ENCODE measurements at places on chromosomes 4 and X. TPM values are rescaled to one million over a fixed set of nuclear protein-coding genes. Genes with fewer than 3 reads are reported as not detected.

DNA sequence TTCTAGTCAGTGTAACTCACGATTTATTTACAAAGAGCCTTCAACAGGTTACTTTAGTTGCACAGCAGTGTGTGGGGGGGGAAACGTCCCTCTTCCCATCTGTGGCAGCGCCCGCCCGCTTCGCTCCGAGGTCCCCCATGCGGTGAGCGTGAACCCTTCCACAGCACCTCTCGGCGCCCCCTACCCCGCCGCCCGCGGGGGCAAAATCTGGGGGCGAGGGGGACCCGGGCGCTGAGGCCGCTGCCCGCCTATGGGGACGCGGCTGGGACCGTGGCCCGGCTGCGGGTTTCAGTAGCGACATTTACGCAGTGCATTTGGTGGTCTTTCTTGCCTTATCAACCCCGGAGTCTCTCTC lies 6.4 kb downstream of the NKX6-1 start:
- DNase-seq: peak; percentile 74

The SPANXA1 gene
- total RNA-seq: not detected

GRCh38 chr4:3470244-3471097 lies 7.4 kb downstream of the DOK7 start:
- DNase-seq: no peak

GRCh38 chr4:162010362-162010761 lies 153.4 kb downstream of the FSTL5 start:
- DNase-seq: no peak

DNA sequence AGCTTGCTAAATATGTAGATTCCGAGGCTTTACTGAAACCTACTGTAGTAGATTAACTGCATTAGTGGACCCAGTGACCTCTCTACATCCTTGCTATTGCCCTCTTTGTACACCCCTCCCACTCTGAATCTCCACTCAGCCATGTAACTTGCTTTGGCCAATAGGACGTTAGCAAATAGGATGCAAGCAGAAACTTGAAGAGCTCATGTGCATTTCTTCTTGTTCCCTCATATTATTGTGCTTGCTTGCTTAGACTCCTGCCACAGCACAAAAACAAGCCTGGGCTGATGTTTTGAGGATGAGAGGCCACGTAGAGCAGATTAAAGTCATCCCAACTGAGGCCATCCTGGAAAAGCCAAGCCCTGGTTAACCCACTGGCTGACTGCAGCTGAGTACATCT lies 147.9 kb downstream of the HS6ST2 start:
- DNase-seq: no peak

- no peak for DNase-seq
These were observed 53.6 kb downstream of the PAQR3 start for GRCh38 chr4:78885598-78885997.

The QRFPR gene
- total RNA-seq: not detected

- DNase-seq: no peak
These were observed 49.5 kb downstream of the RGS12 start for GRCh38 chr4:3342182-3342854.

The NRK gene
- total RNA-seq: 0.51 TPM

- no peak for DNase-seq
These were observed 489.2 kb upstream of the CTSO start for GRCh38 chr4:156442912-156443311.

GRCh38 chr4:118193421-118193820 lies 159.1 kb downstream of the NDST3 start:
- DNase-seq: no peak

GRCh38 chrX:40434443-40434842 lies 146.3 kb upstream of the ATP6AP2 start:
- no peak for DNase-seq

The GC gene
- total RNA-seq: not detected

DNA sequence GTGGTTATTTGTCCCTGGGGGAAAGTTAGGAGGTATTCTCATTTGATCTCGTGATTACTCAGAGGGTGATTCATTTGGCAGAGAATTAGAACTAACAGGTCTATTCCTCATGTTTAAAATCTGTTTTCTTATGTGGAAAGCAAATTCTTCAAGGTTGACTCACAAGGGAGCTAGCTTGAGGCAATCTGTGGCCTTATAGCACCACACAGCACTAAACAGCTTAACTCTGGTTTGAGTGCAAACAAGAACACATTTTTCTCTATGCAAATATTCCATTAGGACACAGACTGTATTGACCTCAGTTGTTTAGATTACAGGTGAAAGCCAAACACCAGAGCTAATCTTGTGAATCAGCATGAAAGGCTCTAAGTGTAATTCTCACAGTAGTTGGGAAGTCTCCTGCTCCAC lies 694.4 kb upstream of the POU3F4 start:
- DNase-seq: no peak

GRCh38 chrX:22520128-22520828 lies 247.6 kb downstream of the CBLL2 start:
- no peak for DNase-seq

The ARMCX6 gene
- 38.8 TPM for total RNA-seq

GRCh38 chr4:83261307-83261706 lies 23.3 kb downstream of the COQ2 start:
- DNase-seq: no peak

The PDZD4 gene
- total RNA-seq: 68.3 TPM

The CWH43 gene
- not detected for total RNA-seq

DNA sequence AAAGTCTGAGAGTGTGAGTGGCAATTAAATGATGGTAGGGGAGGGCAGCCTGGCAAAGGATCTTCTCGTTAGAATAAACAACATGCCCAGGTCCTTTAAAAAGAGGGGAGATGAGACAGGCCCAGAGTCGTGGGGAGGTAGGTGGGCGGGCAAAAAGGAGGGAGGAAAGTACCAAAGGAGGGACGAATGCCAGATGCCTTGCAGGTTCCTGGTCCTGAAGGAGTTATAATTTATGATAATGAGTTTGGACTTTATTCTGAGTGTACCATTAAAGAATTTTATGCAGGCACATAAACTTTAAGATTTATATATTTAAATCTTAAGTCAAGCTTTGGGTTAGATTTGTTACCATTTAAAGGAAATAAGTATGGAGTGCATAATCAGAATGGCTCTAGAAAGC lies 62.3 kb upstream of the SMARCA5 start:
- DNase-seq: no peak

- no peak for DNase-seq
These were observed 6.0 kb downstream of the PLP1 start for GRCh38 chrX:103782640-103783039.

The GUCY2F gene
- not detected for total RNA-seq

The DCAF8L2 gene
- total RNA-seq: not detected

GRCh38 chr4:122625156-122625555 lies 4.3 kb upstream of the IL21 start:
- no peak for DNase-seq

GRCh38 chr4:88858752-88859151 lies 161.1 kb upstream of the NAP1L5 start:
- no peak for DNase-seq

Measured in endodermal cell (in vitro differentiated cells).